ENCODE measurements at places on chromosomes 16 and 17. TPM values are rescaled to one million over a fixed set of nuclear protein-coding genes. Genes with fewer than 3 reads are reported as not detected.

Gene GCGR
- total RNA-seq = 2.9 TPM

Gene MILR1
- total RNA-seq = 0.47 TPM

Gene CIITA
- not detected for total RNA-seq

Gene MMP2
- 107 TPM for total RNA-seq

Gene CRYM
- total RNA-seq = 5.7 TPM

Gene SECTM1
- total RNA-seq = 9.3 TPM

GRCh38 chr16:59342669-59343068 lies 608.6 kb upstream of the GOT2 start:
- H3K27me3 ChIP-seq = no peaks in the 10 kb centered on the region
- no peak overlapping the region for H3K4me3 ChIP-seq
- H3K27ac ChIP-seq = no peak overlapping the region
- H3K4me1 ChIP-seq = no peaks in the 10 kb centered on the region

DNA sequence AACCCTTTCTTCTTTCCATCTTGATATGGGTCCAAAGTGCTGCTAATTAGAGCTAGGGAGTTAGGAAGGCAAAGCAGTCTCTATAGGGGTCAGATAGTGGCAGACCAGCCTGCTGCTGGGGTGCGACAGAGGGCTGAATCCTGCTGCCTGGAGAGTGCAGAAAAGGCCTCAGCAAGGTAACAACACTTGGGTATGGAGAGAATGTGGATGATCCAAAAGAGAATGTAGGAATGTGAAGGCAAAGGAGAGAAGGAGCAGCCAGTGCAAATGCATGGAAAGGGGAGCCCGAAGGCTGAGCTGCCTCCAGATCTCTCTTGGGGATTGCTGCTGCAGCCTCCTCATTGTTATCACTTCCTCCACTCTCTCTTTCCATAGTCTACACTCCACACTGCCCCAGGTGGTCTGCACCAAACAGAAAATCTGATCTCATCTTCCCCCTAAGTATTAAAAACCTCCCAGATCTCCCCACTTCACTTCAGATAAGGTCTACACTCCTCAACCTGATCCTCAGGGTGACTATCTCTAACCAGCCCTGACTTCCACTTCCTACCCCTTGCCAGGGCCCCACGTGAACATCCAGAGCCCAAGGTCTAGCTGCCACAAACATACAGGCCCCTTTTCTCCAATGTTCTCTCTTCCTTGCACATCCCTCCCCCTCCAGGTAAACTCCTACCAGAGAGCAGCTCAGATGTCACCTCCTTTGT lies 28.8 kb downstream of the TOM1L2 start:
- no peak overlapping the region for H3K4me3 ChIP-seq
- H3K27me3 ChIP-seq = no peaks in the 10 kb centered on the region

DNA sequence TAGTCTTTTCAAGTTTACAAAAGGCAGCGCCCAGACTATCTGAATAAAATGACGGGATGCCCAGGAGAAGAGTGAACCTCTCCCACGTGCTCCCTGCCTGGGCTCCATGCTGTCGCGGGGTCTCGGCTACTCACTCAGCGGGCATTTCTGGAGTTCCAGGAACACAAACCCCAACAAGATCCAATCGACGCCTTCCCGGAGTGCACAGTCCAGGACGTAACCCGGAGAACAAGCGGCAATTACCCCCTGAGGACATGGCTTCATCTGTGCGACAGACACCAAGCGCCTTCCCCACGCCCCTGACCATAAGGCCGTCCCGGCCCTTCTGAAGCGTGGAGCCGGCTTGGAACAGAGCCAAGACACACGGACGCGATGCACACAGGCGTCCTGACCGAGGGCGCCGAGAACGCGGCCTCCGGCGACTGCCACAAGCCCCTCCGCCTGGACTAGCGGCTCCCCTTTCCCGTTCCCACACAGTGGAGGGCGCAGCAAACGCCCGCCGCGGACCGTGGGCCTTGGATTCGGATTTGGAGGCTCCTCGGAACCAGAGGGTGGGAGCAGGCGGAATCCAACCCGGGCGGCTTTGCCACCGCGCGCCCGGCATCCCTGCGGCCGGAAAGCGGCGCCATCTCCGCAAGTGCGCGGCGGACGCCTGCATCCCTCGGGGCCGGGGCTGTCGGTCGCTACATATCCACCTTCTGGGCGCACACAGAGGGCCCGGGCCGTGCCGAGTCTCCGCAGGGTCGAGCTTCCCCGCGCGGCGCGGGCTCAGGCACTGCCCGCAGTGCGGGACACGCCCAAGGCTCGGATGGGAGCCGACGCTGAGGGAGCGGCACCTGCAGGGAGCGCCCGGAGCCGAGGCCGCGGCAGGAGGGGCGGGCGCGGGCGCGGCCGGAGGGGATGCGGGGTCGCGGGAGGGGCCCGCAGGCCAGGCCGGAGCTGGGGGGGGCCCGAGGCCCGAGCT lies 725 bp downstream of the ABCA3 start:
- no peaks in the 10 kb centered on the region for H3K36me3 ChIP-seq
- H3K4me1 ChIP-seq = peaks cover 6% of the 10 kb centered on the region
- peak; percentile 65 for DNase-seq
- H3K27ac ChIP-seq = no peak overlapping the region
- peak overlapping the region; percentile 32 for H3K4me3 ChIP-seq
- peaks cover 24% of the 10 kb centered on the region for H3K27me3 ChIP-seq

GRCh38 chr17:56659622-56660021 lies 66.1 kb downstream of the NOG start:
- no peak for DNase-seq
- peaks cover 4% of the 10 kb centered on the region for H3K27me3 ChIP-seq
- H3K36me3 ChIP-seq = no peaks in the 10 kb centered on the region

- H3K4me1 ChIP-seq = peaks cover 8% of the 10 kb centered on the region
- no peaks in the 10 kb centered on the region for H3K36me3 ChIP-seq
- DNase-seq = no peak
These were observed 241.0 kb downstream of the GSG1L start for GRCh38 chr16:27822529-27822928.

DNA sequence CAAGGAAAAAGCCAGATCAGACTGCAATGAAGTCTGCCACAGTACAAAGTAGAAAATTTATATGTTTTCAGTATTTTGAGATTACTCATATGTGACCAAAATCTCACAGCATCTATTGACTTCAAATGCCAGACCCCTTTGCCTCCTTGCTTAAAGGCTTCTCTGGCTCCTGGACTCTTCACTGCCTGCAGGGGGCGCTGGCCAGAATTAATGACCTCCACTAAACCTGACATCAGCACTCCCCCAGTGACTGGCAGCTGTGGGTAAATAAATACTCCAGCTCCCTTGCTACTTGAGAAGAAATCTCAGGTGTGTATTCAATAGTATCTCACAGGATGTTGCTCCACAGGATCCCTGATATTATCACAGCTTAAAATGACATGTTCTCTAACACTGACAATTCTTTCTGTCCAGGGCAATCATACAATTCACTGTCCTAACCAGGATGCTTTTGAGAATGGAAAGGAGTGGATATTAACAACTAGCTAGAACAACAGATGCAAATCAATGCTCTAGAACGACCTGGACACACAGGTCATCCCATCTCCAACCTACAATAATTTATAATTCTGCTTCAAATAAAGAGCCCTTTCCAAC lies 4.0 kb downstream of the BECN1 start:
- H3K4me3 ChIP-seq = no peak overlapping the region
- no peaks in the 10 kb centered on the region for H3K27me3 ChIP-seq
- H3K36me3 ChIP-seq = peaks cover 4% of the 10 kb centered on the region
- peak; percentile 77 for DNase-seq

GRCh38 chr17:74164446-74165045 lies 38.9 kb upstream of the RPL38 start:
- H3K36me3 ChIP-seq = no peaks in the 10 kb centered on the region
- no peaks in the 10 kb centered on the region for H3K4me1 ChIP-seq
- no peak for DNase-seq
- H3K27ac ChIP-seq = no peak overlapping the region
- H3K4me3 ChIP-seq = no peak overlapping the region

DNA sequence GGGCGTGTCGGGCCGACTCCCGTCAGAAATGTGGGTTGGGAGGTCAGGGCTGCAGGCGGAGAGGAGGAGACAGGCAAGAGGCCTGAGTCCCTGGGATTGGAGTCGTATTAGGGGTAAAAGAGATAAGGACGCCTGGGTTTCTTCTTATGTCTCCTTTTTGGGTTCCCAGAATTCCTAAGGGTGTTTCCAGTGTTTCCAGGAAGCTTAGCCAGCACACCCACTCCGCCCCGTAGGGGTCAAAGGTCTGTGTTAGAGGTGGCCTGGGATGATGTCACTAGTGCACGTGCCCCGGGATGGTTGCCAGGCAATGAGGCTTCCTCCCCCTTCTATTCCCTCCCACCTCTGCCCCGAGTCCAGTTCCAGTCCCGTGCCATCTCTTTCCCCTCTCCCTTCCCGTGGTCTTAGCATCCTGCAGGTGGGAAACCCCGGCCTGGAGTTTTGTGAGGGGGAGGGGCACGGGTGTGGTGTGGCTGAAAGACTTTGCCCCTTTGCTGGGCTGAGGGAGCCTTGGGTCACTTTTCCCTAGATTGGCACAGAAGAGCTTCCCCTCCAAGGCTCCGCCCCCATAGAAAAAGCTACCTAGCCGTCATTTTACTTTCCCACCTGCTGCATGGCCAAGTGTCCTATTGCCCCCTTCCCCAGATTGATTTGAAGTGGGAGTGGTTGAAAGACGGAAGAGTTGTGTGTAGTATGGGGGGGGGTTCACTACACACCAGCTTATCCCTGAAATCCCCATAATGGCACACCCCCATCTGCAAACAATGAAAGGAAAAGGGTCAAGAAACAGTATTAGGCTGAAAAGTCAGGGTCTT lies 2.8 kb downstream of the KDM6B start:
- H3K36me3 ChIP-seq = no peaks in the 10 kb centered on the region
- DNase-seq = peak; percentile 98
- peak overlapping the region; percentile 99 for H3K27ac ChIP-seq
- peaks cover 36% of the 10 kb centered on the region for H3K4me1 ChIP-seq

GRCh38 chr17:61734466-61734865 lies 128.9 kb downstream of the BRIP1 start:
- no peak for DNase-seq
- no peaks in the 10 kb centered on the region for H3K27me3 ChIP-seq
- no peaks in the 10 kb centered on the region for H3K4me1 ChIP-seq
- no peaks in the 10 kb centered on the region for H3K36me3 ChIP-seq

DNA sequence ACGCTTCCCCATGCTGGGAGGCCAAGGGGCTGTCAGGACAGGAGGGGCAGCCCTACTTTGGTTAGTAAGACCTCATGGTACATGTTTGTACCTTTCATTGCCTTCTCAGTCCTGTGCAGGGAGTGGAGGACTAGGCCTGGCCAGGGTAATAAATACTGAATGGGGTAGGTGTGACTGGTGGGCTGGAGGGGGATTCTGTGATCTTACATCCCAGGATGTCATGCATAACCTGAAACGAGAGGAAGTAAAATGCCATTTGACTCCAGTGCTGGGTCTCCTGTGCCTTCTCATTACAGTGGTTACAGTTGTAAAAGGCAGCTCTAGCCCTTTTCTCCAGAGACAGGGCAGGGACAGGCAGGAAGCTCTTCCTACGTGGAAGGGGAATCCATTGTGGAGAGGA lies 138.2 kb downstream of the AATF start:
- H3K27ac ChIP-seq = no peak overlapping the region
- H3K27me3 ChIP-seq = no peaks in the 10 kb centered on the region
- H3K4me3 ChIP-seq = no peak overlapping the region

DNA sequence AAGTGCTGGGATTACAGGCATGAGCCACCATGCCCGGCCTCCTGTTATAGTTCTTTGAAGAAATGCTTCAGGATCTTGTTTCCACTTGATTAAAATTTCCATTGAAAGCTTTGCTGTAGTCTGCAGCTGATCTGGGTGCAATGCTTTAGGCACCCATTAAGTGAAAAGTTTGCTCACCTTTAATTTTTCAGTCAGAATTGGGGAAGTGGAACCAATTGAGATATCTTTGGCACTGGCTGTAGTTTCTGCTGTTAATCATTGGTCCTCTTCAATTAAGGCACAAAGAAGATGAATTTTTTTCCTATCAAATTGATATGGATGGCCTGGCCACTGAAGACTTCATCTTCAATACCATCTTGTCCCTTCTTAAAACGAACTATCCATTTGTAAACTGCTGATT lies 336.1 kb upstream of the TBX2 start:
- no peaks in the 10 kb centered on the region for H3K27me3 ChIP-seq
- H3K27ac ChIP-seq = no peak overlapping the region
- no peaks in the 10 kb centered on the region for H3K36me3 ChIP-seq
- DNase-seq = no peak

DNA sequence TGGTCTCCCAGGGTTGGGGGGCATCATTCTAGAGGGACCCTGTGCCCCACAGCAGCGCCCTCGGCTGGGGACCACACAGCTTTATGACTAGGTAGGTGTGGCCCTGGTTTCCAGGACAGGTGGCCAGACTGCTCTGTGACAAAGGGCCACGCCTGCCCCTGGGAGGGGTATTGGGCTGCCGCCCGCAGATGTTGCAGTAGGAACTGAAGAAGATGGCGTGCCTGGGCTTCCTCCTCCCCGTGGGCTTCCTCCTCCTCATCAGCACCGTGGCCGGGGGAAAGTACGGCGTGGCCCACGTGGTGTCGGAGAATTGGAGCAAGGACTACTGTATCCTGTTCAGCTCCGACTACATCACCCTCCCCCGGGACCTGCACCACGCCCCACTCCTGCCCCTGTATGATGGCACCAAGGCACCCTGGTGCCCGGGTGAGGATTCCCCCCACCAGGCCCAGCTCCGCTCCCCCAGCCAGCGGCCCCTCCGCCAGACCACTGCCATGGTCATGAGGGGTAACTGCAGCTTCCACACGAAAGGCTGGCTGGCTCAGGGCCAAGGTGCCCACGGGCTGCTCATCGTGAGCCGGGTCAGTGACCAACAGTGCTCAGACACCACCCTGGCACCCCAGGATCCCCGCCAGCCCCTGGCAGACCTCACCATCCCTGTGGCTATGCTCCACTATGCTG lies at the start of gene SPPL2C:
Gene SPPL2C (plus strand): TSS at position 187 of the 681 bp plus-strand sequence. CDS start 26 bp downstream, at position 213.
- no peaks in the 10 kb centered on the region for H3K4me1 ChIP-seq
- no peaks in the 10 kb centered on the region for H3K27me3 ChIP-seq
- no peak within 1 kb of the TSS for H3K4me3 ChIP-seq
- H3K27ac ChIP-seq = no peak within 1 kb of the TSS
- no peaks in the 10 kb centered on the region for H3K36me3 ChIP-seq

DNA sequence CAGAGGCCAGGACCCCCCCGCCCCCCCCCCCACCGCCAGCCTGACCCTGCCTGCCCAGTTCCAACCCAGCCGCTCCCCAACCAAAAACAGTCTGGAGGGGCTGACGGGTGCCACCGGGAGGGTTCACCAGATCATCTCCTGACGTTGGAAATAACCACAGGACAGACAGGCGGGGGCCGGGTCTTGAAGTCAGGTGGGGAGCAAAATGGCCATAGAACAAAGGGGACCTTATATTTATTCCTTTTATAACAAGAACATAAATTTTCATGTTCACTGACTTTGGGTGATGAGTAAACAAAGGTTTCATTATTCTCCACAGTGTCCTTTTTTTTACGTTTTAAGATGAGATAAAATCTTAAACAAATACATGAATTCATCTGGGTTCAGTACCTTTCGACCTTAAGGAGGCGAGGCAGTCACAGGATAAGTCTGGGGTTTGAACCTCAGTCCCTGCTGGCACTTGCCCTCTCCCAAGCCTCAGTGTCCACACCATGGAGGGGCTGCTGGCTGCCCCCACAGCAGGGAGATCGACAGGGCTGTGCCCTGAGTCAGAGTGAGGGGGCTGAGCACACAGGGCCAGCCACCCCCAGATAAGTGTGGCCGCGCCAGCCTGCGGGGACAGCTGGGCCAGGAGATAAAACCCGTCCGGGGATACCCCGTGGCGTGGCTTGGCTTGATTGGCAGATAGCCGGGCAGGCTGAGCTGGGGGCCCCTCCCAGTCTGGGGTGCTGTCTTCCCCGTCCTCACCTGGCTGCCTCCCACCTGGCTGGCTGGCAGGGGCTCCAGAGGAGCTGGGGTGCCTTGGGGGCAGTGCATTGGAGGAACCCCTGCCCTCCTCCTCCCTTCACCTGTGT lies 15.0 kb downstream of the SLC7A5 start:
- peak; percentile 68 for DNase-seq
- no peaks in the 10 kb centered on the region for H3K36me3 ChIP-seq
- peak overlapping the region; percentile 92 for H3K27ac ChIP-seq
- H3K4me3 ChIP-seq = no peak overlapping the region
